ENCODE measurements at places on chromosomes 6 and 20.

DNA sequence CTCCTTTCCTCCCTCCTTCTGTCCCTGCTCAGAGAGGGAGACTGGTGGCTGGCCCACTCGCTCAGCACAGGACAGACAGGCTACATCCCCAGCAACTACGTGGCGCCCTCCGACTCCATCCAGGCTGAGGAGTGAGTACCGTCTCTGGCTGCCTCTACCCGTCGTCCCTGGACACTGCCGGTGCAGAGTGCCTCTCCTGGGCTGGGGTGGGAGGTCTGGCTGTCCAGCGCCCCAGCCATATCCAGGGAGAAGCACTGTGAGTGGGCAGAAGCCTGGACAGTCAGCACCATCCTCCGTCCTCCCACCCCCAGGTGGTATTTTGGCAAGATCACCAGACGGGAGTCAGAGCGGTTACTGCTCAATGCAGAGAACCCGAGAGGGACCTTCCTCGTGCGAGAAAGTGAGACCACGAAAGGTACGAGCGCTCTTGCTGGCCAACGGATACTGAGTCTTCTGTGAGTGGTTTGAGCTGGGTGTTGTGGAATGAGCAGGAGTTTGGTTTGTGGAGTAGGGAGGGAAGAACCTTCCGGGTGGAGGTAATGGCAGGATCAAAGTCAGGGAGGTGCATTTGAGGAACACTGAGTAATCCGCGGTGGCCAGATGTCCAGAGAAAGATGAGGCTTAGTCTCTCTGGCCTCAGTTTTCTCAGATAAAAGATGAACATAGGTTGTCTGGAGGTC is 48.1 kb downstream of the SRC start:
- DNase-seq, result no peak

DNA sequence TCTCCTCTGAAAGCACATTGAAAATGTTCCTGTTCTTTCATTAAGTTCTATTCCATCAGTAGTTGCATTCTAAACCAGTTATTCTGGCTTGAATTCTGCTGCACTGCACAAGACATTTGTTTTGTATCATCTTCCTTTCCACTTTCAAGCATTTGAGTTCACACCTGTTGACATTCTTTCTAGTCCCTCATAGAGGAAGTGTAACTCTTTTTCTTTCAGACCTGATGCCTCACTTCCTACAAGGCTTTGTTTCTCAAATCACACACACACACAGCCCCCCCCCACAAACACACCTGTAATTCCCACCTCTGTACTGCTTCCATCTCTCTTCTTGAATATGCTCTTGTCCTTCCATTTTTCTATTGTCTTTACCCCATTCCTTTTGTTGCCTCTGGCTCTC is 50.9 kb downstream of the CCN2 start:
- no peak for DNase-seq

GRCh38 chr20:58567437-58567836 is 52.2 kb upstream of the APCDD1L start:
- no peak for DNase-seq

GRCh38 chr6:128598571-128598970 is 78.2 kb upstream of the PTPRK start:
- no peak for DNase-seq

GRCh38 chr20:45044084-45044573 is 56.8 kb downstream of the KCNS1 start:
- no peak for DNase-seq

All from stimulated activated CD4-positive, alpha-beta T cell treated with anti-CD3 and anti-CD28 coated beads, TNF-alpha, amount 100 ng/mL, for 4 hours (primary cell).